ENCODE measurements at places on chromosomes 1 and 21. TPM values are rescaled to one million over a fixed set of nuclear protein-coding genes. Genes with fewer than 3 reads are reported as not detected.

GRCh38 chr1:10722803-10723202 lies 73.6 kb downstream of the CASZ1 start:
- DNase-seq = no peak

GRCh38 chr1:172452536-172453152 lies 8.8 kb upstream of the PIGC start:
- no peak for DNase-seq

- DNase-seq = no peak
Measured at GRCh38 chr1:151981178-151981525, 12.5 kb downstream of the S100A10 start.

GRCh38 chr1:243293941-243294722 lies 38.3 kb downstream of the SDCCAG8 start:
- no peak for DNase-seq

- DNase-seq = no peak
Measured at GRCh38 chr1:216894494-216894893, 171.3 kb upstream of the ESRRG start.

GRCh38 chr21:15058854-15059263 lies 5.9 kb downstream of the NRIP1 start:
- no peak for DNase-seq

- DNase-seq = no peak
Measured at GRCh38 chr1:72938408-72938807, 656.1 kb upstream of the NEGR1 start.

DNA sequence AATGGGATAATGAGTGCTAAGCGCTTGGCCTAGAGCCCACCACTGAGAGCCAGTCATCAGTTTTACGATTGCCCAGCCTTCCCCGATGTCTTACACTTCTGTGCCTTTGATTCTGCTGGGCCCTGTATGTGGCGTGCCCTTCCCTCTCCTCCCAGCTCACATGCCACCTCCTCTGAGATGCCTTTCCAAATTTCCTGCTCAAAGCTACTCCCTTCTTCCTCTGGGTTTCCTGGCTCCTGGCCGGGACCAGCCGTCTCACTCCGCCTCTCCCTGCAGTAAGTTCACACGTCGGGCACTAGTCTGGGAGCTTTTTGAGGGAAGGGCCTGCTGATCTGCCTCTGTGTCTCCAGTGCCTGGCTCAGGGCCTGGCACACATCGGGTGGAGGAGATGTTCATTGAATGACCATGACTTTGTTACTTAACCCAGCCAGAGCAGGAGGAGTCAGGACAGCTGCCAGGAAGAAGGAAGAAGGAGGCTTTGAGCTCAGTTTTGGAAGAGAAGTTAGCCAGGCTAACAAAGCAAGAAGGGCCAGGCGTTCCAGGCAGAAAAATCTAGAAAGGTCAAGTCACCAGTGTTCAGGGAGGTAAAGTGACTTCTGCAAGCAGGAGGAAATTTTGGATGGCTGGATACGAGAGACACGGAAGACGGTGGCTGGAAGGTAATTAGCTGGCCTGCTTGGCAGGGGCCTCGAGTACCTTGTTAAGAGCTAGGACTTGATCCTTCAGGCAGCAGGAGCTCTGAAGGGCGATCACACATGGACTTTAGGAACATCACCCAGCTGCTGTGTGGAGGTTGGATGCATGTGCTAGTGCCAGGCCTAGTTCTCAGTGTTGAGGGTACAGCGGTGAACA lies 63.6 kb downstream of the EPHB2 start:
- DNase-seq = no peak

Gene RIPPLY3
- not detected for total RNA-seq

Gene ESPN
- 0.60 TPM for total RNA-seq

Gene TRIM63
- total RNA-seq = not detected

Data from activated T-cell treated with anti-CD3 and anti-CD28 coated beads, Interleukin-2, amount 50 U/mL, for 4 hours (primary cell).